D341Med (cell line): ENCODE measurements at places on chromosomes 12 and 14.

DNA sequence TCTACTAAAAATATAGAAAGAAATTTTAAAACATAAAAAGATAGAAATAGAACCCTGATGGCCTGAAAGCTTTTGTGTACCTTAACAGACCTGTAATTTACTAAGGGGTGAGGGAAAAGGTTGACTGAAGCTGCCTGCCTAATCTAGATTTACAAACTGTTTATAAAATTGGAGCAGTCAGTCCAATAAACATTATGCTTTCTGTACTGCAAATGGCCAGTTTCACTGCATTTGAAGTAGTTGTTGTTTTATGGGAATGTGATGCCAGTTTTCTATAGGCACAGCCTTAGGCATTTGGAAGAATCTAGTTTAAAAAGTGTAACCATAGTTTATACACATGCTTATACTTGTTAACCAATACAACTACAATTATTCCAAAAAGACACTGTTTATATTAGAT is 19.1 kb downstream of the SIX1 start:
- DNase-seq = no peak

DNA sequence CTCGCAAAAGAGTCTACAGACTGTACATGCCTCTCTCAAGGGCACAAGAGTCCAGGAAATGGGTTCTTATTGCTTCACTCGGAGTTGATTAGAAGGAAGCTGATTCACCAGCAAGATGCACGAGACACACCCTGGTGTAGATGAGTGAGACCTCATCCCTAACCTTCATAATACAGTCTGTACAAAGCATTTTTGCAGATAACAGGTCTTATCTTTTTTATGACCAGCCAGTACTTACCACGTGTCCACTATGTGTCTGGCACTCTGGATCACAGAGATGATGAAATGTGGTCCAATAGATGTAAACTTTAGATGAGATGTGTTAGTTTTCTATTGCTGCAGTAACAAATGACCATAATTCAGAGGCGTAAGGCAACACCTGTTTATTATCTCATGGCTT is 53.4 kb upstream of the PWP1 start:
- DNase-seq = no peak

DNA sequence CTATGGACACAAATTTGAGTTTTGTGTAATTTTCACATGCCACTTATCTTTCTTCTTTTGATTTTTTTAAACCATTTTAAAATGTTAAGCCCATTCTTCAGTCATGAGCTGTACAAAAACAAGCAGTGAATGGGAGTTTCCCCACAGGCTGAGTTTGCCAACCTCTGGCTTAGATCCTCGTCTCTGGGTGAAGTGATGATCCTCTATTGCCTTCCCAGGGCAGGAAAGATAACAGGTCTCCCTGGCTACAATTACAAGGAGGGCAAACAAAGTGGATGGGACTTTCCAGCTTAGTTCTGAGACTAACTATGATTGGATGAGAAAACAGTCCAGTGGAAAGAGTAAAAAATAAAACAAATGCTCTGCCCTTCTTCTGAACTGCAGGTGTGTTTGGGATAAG is 203.7 kb downstream of the SPTSSA start:
- DNase-seq = no peak

DNA sequence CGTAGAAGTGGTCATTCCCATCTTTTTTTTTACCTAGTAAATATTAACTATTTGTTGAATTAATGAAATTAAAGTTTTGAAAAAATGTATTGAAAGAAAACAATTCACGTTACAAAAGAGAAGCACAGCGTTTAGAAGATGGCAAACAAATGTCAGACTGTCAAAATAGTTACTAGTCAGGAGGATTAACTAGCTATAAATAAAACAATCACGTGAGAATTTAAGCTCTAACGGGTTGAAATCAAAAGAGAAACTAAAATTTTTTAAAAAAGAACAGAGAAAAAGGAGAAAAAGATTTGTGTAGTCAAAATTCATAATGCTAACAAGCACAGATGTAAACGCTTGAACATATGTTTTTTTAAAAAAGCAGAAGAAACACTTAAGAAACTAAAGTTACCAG is 26.4 kb downstream of the DDHD1 start:
- DNase-seq = no peak

GRCh38 chr14:50037852-50038251 is 78.5 kb downstream of the VCPKMT start:
- no peak for DNase-seq

- DNase-seq = no peak
Observed at GRCh38 chr12:26668847-26669246, 164.1 kb downstream of the ITPR2 start.

GRCh38 chr12:127064207-127064606 is 1202.8 kb upstream of the TMEM132C start:
- DNase-seq = no peak

DNA sequence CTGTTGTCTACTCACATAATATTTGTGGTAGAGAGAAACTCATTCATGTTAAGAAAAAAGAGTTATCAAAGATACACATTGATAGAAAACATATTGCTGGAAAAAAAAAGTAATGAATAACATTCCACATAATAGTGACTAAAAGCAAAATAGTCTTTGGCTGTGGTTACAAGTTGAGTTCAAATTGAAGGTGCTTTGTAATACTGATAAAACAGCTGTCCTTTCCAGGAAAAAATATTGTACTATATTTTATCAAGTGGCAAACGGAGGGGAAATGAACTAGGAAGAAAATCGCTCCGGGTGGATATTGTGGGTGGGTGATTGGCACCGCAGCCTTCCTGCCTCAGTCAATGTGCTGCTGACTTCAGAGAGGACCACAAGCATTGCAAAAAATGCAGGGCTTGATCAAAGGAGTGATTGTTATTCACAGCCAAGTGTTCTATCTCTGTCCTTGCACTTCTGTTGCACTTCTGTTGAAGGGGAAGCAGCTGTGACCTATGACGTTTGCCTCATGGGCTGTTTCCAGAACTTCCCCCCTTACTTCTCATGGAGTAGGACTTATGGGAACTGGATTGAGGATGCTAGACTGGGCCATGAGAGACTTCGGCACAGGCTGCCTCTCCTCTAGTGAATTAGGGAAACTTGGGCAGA is 114.4 kb downstream of the VRK1 start:
- no peak for DNase-seq

DNA sequence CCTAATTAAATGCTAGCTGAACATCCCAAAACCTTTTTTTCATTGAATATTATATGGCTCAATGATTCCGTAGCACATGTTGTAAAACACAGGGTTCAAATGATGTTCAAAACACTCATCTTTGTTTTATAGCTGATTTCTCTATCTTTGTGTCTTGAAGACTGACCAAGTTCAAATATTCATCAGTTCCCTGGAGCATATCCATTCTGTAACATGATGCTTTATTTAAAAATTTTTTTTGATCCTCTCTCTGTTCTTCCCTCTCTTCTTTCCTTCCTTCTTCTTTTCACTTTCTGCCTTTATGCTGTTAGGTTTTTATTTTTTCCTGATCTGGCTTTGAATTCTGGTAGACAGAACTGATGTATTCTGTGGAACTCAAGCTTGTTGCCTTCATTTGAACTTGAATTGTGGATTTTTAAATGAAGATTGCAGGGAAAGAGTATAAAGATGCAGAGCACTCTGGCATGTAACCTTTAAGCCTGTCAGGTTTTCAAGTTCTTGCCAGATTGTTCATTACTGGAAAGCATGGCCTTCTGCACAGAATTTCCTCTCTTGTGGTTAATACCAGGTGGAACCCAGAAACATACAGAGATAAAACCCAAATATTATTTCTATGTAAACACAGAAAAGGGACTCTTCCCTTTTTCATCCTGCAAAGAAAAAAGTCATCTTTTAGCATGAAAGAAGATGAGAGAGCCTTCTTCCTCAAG is 39.5 kb downstream of the PROX2 start:
- DNase-seq = no peak

GRCh38 chr14:40758076-40758475 is 848.6 kb upstream of the LRFN5 start:
- no peak for DNase-seq

DNA sequence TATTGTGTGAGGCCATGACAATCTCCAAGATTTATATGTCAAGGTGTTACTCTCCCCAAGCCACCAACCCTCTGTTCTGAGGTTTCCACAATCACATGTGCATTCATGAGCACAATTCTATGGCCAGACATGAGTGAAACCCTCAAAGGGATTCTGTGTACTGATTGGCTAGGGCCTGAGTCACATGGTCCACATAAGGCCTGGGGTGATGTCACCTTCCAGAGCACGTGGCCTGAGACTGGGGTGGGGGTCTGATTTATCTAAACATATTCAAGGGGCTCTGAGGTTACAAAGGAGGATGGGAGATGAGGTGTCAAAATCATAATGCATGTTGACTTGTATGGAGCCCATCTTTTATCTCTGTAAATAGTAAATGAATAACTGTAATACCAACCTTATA is 1369.9 kb upstream of the TMEM132C start:
- DNase-seq = no peak

DNA sequence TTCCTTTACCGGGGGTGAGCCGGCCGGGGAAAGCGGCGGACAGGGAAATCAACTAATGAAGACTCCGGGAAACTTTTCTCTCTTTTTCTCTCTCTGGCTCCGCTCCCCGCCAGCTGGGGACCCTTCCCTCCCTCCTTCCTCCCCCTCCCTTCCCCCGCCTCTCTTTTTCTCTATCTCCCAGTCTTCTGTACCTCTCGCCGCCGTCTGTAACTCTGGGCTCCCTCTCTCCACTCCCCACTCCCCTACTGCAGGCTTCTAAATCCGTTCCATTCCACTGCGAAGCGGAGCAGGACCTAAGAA is 6.9 kb upstream of the HOXC11 start:
- DNase-seq = no peak

GRCh38 chr14:68814539-68815297 is 21.9 kb upstream of the ZFP36L1 start:
- DNase-seq = no peak

GRCh38 chr12:53980104-53980801 is 4.7 kb upstream of the HOXC10 start:
- DNase-seq = no peak
